ENCODE measurements at places on chromosomes 12 and 14.

DNA sequence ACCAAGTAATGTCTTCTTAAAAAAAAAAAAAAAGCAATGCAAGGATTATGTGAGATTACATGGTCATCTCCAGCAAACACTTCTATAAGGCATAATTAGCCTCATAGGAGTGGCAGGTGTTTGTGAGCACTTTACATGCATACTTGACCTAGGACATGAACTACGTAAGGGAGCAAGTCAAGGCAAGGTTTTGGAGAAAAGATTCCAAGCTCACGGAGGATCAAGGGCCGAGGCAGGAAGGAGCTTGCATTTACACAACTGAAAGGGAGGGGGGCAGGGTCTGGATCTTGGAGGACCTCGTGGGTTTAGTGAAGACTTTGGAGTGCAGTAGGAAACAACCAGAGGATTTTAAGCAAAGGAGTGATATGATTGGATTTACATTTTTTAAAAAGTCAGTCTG lies 112.5 kb downstream of the CCER1 start:
- no peak for DNase-seq

GRCh38 chr12:89669197-89669596 lies 39.4 kb downstream of the ATP2B1 start:
- no peak for DNase-seq

DNA sequence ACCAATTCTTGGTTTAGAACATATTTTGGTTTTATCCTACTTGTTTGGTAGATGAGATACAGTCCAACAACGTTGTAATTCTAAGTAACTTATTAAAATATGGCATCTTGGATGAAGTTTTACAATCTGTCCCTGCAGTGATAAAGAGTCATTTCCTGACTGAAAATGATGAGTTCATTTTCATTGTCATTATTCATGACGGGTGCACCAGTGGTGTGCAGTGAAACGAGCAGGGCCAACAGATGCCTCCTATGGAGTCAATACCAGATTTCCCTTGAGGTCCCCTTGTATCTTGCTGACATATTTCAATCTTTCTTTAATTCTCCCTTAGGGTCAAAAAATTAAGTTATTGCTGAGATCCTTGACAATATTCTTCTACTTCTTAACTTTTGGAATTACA lies 438.5 kb downstream of the LRIG3 start:
- DNase-seq: no peak

- DNase-seq: peak; percentile 79
These were observed 72.4 kb upstream of the USP44 start for GRCh38 chr12:95623554-95624170.

DNA sequence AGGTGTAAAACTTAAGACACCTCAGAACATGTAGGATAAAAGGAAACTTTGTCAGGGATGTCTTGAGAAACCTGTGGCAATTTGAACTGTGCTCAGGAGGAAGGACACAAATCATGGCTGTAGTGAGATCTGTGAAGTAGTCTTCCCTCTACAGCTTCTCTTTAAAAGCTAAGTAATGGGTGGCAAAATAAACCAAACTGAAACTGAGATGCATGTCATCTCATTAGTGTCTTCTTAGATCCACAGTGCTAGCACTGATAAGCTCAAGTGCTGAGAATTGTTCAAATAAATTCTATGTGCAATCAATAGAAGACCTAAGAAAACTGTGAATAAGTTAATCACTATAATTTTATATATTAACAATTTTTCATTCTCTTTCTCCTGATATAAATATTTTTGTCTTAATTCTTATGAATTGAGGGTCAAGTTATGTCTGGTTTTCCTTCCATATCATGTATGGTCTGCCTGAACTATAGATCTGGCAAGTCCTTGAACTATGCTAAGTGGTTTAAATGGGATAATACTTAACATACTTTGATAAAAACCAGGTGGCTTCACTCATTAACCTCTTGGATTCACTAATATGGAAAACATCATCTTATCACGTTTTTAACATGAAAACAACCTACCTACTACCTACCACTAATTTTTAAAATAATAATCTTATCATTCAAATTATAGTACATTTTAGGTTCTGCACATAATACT lies 27.2 kb downstream of the SYT1 start:
- DNase-seq: no peak

GRCh38 chr12:121284551-121285390 lies 11.7 kb downstream of the CAMKK2 start:
- DNase-seq: no peak

DNA sequence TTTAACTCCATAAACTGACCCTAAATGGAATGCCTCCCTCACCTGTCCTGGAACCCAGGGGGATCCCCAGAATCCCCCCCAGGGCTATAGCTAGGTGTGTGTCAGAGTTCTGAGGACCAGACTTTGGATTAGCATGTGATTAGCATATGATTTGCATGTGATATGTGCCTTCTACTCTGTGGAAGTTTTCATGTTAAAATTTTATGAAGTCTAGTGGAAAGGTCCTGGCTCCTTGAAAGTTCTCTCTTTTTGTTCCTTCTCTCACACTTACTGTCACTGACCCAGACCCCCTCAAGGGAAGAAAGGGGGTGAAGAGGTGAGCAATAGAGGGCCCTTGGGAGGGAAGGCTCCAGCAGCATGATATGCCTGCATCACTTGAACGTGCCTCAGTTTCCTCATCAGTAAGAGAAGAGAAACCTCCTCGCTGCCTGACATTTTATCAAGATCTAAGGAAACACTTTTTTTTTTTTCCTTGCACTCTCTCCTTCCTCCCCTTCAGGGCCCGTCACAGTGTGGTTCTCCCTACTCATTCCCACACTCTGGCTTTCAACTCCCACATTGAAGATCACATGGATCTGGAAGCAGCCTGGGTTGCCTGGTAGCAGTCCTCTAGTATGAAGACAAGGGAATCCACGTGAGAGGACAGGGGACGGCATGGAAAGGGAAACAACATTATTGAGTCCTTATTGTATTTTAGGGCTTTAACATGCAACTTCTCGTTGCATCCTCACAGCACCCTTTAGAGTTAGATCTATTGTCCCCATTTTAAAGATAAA lies 3.3 kb upstream of the C1QL4 start:
- no peak for DNase-seq

GRCh38 chr12:70052931-70053497 lies 190.2 kb upstream of the CNOT2 start:
- peak; percentile 69 for DNase-seq
